ENCODE measurements at places on chromosomes 4 and X.

GRCh38 chrX:120514236-120514635 lies 45.1 kb upstream of the LAMP2 start:
- DNase-seq: no peak

GRCh38 chr4:164748375-164748774 lies 5.6 kb upstream of the SMIM31 start:
- DNase-seq: no peak

- no peak for DNase-seq
Measured at GRCh38 chr4:8224975-8225625, 26.0 kb downstream of the SH3TC1 start.

DNA sequence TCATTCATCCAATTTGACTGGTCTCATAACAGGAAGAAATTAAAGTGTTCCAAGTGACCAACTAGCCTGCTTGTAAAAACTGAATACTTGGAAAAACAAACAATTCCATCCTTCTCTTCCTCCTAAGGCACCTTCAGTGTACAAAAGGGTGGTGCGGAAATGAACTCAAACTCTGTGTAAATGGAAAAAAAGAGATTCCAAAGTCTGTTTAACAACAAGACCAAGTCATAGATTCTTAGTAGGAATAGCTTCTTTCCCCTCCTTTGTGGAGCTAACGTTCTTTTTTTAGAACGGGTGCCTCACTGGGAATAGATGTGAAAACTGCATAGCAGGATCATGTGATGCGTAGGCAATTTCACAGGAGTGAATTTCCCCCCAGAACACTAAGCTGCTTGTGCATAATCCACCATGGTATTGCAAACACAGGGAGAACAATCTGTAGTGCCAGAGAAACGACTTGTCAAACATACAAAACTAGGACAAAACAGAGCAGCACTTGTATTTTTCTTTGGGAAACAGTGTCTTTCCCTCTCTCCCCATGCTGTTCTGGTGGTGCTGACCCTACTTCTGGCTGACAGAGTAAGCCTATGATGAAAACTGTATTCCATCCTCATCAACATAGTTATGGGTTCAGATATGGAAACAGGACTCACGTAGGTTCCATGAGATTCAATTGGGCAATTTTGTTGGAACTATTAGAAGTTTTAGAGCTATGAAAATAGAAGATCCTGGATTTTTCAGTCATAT lies 13.2 kb upstream of the SOD3 start:
- DNase-seq: no peak

DNA sequence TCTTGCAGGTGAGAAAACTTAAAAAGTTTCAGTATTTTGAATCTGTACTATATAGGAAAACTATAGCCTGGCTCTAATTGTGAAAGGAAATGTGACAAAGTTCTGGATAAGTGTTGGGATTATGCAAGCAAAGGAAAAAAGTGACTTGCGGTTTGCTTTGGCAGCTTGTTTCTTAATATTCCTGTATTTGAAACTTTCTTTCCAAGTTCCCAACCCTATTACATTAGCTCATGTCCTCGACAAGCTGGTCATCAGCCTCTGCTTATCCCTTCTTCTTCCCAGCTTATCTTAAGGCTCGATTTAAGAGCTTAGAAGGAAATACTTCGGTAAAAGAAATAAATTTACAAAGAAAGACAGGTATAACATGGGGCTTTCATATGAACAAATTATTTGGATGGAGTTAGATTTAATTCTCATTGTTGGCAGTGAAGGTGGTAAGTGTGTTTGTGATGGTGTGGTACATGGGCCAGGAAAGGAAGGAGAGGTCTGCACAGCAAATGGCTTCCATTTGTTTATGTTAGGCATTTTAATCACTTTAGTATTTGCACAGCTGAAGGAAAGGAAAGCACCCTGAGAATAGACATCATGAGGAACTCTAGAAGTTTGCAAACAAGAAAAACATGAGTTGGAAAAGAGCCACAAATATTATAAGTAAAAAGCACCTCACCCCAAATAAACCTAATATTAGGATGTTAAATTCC lies 5.1 kb upstream of the MYOZ2 start:
- no peak for DNase-seq

DNA sequence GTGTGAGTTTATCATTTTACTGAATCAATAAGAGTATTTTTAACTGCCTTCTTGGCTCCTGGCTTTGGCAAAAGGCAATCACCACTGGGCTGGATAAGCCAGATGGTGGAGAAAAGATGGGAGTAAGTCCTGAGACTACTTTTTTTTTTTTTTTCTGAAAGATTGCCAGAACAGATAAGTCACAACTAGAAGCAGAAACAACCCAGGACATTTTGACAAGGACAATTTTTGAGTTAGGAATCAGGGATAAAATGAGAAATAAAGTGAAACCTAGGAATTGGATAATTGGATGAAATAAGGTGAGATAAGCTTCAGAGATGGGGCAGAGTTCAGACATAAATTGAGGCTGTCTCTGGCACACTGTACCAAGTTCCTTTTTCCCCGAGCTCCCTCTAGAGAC lies 471.0 kb downstream of the KLHL13 start:
- no peak for DNase-seq

DNA sequence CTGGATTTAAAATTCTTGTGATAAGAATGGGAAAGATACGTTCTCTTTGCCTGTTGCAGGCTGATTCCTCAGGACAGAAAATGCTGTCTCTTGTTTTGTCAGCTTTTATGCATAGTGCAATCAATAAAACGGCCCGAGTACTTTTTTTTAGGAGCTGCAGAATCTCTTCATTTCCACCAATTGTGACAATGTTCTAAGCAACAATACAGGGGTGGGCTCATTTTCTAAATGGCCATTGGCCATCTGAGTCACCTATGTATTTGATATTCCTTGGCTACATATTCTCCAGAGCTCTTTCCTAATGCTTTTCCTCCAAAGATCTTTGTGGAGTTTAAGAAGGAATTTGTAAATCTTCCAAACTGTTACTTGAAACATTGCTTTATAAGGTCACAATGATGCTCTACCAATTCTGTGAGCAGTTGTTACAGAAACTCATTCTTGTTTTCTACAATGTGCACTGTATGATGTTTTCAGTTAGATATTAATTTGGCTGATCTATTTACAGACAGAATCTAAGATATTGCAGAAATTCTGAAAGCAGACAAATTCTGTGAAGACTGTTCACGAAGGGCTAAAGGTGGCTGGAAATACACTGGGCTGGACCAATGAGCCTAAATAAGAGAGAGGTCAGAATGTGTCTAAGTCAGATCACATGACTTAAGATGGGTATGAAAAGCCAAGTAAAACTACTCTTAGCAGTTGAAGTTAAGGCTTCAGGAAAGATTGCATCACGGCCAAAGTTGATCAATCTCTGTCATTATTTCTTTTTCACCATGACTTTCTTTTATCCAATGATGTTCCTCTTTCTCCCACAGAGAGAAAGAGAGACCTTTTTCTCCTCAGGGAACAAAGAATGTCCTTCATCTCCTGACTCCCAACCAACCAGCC lies 33.4 kb downstream of the TAPT1 start:
- peak; percentile 46 for DNase-seq

- no peak for DNase-seq
Measured at GRCh38 chrX:78650906-78651437, 8.2 kb downstream of the RTL3 start.

DNA sequence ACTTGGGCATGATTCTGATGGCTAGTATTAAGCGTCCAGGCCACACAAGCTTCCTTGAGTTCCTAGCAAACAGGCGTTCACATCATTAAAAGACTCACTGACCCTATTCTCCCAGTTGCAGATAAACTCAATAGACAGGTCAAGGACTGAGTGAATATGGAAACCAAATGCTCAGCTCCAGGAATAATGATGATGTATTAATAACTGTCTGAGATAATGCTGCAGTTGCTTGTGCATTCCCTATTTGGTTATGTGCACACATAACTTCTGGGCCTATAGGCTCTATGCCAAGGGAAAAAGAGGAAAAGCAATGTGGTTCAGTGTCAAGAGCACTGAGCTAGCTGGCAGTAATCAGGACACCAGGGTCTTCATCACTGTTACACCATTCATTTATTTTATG lies 3.5 kb downstream of the RAB9B start:
- DNase-seq: no peak

GRCh38 chr4:74357965-74358364 lies 7.0 kb upstream of the EREG start:
- DNase-seq: no peak
